CD4-positive, alpha-beta T cell treated with Interleukin-6 at 100 ng/mL for 8 hours (primary cell): ENCODE measurements at places on chromosomes 6 and 20.

DNA sequence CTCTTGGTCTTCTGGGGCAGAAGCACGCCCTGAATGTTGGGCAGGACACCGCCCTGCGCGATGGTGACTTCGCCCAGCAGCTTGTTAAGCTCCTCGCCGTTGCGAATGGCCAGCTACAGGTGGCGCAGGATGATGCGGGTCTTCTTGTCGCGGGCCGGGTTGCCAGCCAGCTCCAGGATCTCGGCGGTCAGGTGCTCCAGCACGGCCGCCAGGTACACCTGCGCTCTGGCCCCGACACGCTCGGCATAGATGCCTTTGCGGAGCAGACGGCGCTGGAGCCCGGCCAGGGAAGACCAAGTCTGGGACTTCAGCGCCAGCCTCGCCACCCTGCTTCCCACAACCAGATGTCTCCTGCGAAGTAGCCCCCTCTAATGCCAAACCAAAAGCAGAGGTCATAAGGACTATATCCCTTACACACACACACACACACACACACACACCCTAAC lies 8.0 kb upstream of the SLC17A3 start:
- DNase-seq, result peak; percentile 54

DNA sequence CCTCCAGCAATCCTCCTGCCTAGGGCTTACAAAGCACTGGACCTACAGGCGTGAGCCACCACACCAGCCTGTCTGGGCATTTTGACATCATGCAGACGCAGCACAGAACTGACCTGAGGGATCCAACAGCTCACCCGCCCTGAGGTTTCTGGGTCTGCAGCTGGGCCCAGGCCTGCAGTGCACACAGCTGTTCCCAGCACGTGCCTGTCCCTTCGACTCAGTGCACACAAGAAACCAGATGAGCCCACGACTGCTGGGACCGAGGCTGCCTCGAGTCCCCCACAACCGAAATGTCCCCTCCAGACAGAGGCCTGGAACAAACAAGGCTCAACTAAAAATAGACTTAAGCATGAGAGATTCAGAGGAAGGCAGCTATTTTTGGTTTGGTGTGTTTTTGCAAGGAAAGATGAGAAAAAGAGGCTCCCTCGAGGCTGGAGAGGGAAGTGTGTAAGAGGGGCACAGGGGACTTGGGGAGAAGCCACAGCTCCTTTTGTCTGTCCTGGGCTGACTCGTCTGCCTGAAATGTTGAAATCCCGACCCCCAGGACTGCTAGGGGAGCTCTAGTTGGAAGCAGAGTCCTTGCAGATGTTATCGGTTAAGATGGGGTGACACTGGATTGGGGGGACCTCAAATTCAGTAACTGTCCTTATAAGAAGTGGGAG lies 66.3 kb downstream of the YTHDF1 start:
- DNase-seq, result no peak

DNA sequence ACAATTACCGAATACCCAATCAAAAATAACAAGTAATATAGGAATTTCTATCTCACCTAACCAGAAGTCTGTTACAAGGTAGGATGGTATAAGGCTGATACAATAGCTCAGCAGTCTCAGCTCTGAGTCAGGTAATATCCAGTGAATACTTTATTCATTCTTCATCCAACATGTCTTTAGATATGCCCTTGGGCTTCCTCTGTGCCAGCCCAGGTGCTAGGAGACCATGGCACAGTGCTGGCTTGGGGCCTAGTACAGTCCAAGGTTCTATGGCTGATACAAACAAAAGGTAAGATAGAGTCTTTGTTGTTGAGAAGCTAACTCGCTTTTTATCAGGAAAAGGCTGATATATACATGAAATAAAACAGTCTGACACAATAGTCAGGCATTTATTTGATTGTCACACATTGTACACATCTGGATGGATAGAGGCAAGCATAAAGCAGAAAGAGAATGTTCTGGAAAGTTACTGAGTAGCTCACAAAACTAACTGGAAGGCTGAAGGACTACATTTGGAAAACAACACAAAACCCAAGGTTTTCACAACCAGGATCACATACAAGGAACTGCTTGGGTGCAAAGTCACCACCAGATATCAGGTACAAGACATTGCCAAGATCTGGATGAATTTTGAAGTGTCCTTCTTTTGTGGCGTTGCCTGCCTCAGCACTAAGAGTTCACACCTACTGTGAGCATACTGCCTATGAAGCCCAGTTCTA lies 110.4 kb upstream of the SCAF8 start:
- no peak for DNase-seq

- no peak for DNase-seq
Observed at GRCh38 chr6:92354270-92354829, 1065.0 kb downstream of the EPHA7 start.

- no peak for DNase-seq
Observed at GRCh38 chr20:51759769-51760510, 8.2 kb downstream of the ATP9A start.

- DNase-seq, result no peak
Observed at GRCh38 chr6:145012039-145012662, 723.2 kb downstream of the EPM2A start.

- no peak for DNase-seq
Observed at GRCh38 chr6:91045161-91045560, 458.3 kb upstream of the MAP3K7 start.

DNA sequence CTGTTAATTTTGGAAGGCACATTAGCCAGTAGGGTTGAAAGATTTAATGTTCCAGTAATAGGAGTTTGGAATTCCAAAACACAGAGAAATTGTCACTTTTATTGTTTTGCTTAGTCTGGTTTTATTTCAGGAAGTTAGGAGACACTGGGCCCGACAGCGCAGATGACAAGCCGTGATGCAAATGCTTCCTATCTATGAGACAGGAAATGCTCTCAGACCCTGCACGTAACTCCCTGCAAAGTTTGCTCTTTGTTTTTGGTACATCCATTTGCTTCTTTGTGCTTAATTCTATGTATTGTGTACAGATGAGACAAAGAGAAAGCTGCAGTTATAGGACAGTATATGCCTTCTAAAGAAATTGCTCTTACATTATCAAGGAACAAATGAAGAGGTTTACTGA lies 201.6 kb upstream of the SGK1 start:
- DNase-seq, result peak; percentile 56

DNA sequence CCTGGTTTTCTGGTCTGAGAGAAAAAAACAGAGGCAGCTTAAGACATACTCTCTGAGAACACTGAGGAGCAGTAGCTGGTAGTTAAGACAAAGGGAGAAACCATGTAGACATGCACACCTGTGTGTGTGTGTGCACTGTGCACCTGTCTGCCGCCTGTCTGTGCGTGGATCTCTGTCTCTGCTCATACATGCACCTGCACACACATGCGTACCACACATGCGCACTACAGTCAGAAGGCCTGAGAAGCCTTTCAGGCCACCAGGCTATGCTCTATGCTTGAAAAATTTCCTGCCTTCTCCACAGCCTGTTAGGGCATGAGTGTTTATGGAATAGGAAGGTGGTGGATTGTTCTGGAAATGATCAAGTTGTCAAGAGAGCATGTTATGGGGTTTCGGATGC lies 103.5 kb downstream of the CDH4 start:
- DNase-seq, result no peak

DNA sequence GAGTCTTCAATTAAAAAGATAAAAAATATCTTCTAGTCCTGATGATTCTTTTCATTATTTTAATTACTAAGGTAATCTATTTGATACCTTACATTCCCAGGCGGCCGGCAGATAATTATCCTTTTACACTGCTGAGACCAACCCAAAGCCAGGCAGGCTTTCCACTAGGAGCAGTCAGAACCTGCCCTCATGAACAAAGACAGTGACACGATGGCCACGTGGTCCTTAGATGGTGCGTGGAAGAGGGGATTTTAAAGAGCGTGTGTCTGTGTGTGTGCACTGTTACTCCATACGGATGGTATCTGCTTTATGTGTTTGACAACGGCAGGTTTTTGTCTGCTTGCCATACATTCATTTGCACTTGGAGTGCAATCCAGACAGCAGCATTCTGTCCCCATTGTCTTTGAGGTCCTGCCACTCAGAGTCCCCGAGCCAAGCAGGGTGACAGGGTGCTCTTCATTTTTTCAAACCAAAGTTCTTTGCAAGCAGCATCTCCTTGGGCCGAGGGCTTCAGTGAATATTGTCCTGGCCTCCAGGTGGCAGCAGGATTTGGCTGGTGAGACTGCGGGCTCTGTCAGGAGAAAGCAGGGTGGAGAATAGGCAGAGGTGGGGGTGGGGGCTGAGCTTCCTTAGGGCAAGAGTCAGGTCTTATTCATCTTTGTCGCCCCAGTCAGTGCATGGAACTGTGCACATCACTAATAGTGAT lies 260.5 kb downstream of the NRN1 start:
- no peak for DNase-seq

DNA sequence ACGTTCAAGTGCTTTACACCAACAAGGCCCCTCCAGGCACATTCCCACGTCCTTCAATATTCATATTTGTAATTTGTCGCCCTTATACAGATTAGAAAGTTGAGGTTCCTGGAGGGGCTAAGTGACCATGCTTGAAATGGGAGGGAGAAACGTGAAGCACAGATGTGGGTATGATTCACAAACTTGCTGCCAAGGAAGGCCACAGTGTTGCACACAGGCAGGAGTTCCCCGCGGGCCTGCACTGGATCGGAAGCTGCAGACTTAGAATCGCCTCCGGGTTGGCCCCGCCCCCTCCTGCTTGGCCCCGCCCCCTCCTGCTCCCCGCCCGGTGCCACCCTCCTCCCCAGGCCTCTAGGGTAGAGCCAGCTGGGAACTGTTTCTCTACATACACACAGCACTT lies 58.2 kb upstream of the QKI start:
- no peak for DNase-seq

GRCh38 chr20:16666272-16666671 lies 63.6 kb upstream of the SNRPB2 start:
- DNase-seq, result no peak

DNA sequence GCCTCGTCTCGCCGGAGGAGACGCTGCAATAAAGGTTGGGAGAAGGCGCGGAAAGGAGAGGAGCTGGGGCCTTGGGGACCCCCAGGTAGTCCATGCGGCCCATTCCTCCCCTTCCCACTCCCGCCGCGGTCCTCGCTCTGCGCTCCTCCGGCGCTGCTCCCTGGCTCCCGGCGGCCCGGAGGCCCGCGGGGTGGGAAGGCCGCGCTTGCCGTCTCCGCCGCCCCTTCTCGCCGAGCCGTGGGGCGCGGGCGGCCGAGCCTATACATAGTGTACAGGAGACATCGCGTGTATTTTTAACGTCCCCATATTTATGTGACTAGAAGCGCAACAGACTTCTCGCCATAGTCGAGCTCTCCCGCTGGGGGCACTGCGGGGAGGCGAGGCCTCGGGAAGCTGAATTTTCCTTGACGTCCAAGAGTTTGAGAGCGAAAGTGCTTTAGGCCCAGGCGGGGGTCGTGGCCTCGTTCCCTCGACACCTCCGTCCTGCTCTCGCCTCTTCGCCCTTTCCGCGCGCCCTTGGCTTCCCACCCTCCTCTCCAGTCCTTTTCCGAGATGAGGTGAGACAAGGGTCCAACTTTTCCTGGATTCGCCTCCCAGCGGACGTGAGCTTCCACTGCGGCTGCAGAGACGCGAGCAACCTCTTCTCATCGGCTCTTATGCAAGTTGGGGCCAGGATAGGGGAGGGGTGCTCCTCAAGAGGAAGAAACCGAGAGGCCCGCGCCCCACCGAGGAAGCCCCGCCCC lies 29.0 kb downstream of the SLC12A5 start:
- no peak for DNase-seq
